ENCODE measurements at places on chromosomes 5 and 9.

GRCh38 chr5:163916376-163916775 lies 411.0 kb downstream of the MAT2B start:
- no peak for DNase-seq

DNA sequence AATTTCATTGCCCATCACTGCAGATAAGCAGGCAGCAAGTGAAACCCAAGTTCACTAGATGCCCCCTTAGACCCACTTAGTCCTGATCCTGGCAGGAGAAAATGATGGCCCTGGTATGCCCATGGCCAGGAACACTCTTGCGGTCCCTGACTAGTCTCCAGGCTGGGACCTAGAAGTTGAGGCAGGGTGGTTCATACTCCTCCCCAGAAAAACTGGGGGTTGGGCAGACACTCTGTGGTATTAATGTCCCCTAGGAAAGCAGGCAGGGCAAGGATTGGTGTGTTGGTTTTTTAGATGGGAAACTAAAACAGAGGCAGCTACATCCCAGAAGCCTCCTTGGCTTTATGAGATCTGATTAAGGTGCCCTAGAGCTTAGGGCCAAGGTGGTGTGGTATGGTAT lies 13.1 kb downstream of the LHX6 start:
- DNase-seq = no peak

GRCh38 chr9:127762111-127762676 lies 16.3 kb downstream of the SH2D3C start:
- DNase-seq = no peak

DNA sequence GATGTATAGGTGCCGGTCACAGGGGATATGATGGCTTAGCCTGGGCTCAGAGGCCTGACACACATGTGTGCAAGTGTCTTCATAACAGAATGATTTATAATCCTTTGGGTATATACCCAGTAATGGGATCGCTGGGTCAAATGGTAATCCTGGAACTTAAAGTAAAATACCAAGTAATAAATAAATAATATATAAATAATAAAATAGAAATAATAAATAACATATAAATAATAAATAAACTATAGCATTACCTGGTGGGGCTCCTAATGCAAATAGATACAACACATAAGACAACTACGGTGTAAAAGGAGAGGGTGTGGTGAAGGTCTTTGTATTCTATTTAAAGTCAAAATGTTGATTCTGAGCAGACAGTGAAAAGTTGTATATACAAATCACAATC lies 68.5 kb upstream of the GFPT2 start:
- DNase-seq = no peak

DNA sequence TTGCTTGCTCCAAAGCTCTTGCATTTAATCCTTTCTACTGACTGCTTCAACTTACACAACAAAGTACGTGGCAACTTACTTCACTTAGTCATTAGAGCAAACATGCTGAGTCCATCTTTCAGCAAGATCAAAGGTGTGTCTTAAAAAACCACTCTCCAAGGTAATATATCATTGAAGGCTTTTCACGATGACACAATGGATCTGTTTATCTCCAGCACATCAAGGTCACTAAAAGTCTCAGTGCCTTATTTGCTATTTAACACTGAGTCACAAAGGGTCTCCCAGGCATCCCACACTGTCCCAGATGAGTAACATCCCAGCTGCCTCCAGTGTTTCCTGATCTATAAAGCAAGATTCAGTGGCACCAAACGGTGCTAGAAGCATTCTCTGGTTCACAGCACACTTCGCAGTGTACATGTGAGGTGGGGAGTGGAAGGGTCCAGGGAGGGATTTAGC lies 3.7 kb upstream of the CLK4 start:
- DNase-seq = no peak

DNA sequence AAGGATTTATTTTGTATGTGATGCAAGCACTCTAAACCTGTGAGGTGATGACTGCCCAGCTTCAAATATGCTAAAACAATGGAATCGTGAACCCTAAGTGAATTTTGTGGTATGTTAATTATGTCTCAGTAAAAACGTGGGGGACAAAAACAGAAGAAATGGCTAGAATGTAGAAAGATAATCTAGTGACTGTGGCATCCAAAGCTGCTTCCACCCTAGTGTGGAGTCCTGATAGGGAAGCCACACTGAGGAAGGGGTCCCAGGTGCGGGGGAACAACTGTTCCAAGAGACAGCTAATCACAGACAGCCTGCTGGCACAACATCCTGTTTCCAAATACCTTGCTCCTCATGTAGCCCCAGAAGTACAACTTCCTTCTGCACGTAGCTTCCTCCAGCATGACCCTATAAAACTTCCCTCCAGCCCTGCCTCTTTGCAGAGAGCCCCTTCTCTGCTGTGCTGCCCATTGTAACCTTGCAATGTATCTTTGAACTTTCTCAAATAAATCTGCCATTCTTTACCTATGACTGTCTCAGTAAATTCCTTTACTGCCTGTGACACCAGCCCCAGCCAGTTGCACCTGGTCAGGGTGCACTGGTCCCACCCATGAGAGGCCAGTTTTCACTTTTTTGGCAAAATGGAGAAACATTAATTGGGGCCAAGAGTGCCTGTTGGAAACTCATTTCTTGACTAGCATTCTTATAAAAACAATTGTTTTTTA lies 4.9 kb downstream of the GMCL2 start:
- DNase-seq = no peak

GRCh38 chr9:94868464-94868863 lies 142.0 kb downstream of the AOPEP start:
- no peak for DNase-seq
